Natural killer cell (primary cell): ENCODE measurements at places on chromosomes 5 and 9. TPM values are rescaled to one million over a fixed set of nuclear protein-coding genes. Genes with fewer than 3 reads are reported as not detected.

Gene TAF11L5
- total RNA-seq = not detected

Gene PCDHB5
- total RNA-seq = not detected

Gene ANKRD31
- 0.15 TPM for total RNA-seq

Gene PCDHGA4
- not detected for total RNA-seq

DNA sequence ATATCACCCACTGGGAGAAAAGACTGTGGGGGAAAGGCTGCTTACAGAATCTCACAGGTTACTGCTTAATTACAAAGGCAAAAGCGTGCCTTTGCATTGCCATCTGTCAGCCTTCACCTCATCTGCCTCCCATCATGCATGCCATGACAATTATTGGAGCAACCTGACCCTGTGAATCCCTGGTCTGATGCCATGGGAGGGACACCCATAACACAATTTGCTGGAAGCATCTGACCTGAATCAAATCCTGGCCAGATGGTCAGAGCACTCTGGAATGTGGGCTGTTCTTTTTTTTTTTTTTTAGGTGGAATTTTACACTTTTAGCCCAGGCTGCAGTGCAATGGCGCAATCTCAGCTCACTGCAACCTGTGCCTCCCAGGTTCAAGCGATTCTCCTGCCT, 11.6 kb upstream of the RETREG1 start:
- no peaks in the 10 kb centered on the region for H3K36me3 ChIP-seq
- peaks cover 4% of the 10 kb centered on the region for H3K4me1 ChIP-seq
- no peaks in the 10 kb centered on the region for H3K27me3 ChIP-seq
- no peak overlapping the region for H3K27ac ChIP-seq
- no peak for DNase-seq

DNA sequence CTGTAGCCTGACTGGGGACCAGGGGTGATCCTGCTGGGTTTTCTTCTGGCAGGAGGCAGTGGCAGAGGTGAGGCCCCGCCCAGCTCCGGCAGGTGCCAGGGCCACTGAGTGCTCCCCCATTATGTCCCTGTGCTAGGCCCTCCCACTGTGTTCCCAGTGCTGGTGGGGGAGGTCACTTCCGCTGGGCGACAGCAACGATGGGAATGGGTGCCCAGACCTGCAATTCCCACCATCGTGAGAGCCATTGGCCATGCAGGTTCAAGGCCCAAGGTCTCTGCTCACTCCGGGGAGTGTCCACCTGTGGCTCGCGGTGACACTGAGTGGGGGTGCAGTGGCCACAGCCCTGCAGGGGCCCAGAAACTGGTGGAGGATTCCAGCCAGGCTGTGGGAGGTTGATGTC, 98.6 kb downstream of the RXRA start:
- H3K27me3 ChIP-seq = no peaks in the 10 kb centered on the region
- no peak for DNase-seq
- no peaks in the 10 kb centered on the region for H3K4me1 ChIP-seq
- no peak overlapping the region for H3K27ac ChIP-seq

DNA sequence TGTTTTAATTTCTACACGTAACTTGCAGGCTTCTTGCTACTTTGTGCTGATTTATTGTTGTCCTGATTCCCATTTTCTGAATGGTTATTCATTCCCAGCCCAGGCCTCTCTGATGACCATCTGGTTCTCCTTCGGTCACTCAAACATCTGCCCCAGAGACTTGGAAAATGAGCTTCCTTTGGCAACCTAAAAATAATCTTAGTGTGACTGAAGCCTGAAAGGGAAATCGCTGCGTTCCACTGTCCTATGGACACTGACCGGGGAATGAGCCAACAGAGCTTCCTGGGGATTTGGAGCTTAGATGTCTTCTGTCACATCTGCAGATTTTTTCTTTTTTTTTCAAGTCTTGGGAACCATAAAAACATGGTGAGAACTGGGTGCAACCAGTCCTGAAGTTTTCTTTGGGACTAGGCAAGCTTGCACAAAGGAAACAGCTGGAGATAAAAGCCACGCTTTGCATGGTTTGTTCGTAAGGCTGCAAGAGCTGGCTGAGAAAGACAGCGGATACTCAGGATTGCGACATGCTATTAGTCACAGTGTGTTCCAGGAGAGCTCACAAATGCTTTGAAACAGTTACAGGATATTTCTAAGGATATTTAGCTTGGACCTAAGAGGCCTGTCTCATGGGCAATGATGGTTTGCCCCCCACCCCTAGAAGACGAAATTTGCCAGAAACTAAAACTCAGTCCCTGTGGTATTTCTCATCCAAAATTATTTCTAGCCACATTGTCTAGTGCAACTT, 146.2 kb downstream of the GOLPH3 start:
- no peaks in the 10 kb centered on the region for H3K36me3 ChIP-seq
- no peak overlapping the region for H3K27ac ChIP-seq
- H3K4me1 ChIP-seq = no peaks in the 10 kb centered on the region
- H3K4me3 ChIP-seq = no peak overlapping the region
- no peaks in the 10 kb centered on the region for H3K27me3 ChIP-seq

DNA sequence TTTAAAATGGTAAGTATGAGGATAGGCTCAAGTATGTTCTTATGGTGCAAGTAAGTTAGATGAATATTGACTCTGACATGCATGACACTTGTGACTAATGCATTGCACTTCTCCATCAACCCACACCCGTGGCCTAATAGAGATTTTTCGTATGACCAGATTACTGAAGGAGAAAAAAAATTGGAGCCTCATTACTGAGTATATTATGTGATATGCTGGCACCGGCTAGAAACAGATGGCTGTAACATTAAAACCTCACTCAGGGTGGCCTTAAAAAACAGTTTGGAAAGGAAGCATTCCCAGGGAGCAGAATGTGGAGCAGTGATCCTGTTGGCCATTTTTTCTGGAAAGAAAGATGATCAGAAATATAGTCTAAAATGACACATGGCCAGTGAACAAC, 766.4 kb downstream of the PRELID2 start:
- no peak overlapping the region for H3K4me3 ChIP-seq
- no peak for DNase-seq
- H3K36me3 ChIP-seq = no peaks in the 10 kb centered on the region
- H3K27me3 ChIP-seq = no peaks in the 10 kb centered on the region

DNA sequence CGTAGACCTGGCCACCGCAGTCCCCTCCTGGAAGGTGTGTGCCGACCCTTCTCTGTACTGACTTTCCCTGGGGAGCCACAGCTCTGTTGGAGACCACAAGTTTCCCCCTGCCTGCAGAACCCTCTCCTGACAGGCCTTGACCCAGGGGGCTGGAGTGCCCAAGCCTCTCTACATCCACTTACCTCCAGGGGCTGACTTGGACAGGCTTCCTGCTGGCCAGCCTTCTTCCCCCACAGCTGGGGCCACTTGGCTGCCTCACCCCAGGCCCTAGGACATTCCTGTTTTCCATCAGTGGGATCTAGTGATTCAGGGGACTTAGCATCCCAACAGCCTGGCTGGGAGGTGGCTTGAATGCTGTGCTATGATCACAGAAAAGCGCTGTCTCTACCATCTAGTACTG, 23.6 kb downstream of the COL15A1 start:
- no peak for DNase-seq
- no peak overlapping the region for H3K4me3 ChIP-seq
- no peaks in the 10 kb centered on the region for H3K4me1 ChIP-seq
- no peaks in the 10 kb centered on the region for H3K27me3 ChIP-seq
- no peak overlapping the region for H3K27ac ChIP-seq
- no peaks in the 10 kb centered on the region for H3K36me3 ChIP-seq

DNA sequence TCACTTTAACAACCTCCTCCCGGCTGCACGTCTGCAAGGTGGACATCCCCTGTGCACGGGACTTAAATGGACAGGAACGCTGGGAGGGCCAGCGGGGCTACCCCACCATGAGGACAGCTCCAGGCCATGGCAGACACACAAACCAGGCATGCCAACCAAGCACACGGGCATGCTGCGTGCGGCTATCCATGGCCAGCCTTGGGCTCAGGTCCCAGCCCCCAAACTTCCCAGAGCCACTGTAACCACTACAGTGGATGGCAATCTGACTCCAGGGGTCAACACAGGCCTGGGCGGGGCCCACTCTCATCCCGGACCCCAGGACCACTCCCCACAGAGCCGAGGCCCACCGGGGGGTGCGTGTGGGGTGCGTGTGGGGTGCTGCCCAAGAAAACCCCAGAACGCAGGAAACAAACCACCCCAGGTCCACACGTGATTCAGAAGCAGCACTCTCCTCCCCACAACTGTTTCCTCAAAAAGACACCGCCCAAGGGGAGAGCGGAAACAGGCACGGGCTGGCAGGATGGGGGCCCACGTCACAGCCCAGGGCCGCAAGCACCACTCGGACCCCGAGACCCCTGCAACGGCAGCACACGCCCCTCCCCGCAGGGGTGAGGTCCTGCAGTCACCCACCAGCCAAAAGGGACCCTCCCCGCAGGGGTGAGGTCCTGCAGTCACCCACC, 7.4 kb downstream of the SLC12A7 start:
- H3K36me3 ChIP-seq = no peaks in the 10 kb centered on the region
- H3K27ac ChIP-seq = peak overlapping the region; percentile 96
- no peaks in the 10 kb centered on the region for H3K27me3 ChIP-seq
- peak; percentile 44 for DNase-seq
- H3K4me1 ChIP-seq = peaks cover 59% of the 10 kb centered on the region

GRCh38 chr9:94919376-94920098, 193.0 kb downstream of the AOPEP start:
- H3K4me1 ChIP-seq = no peaks in the 10 kb centered on the region
- H3K27me3 ChIP-seq = no peaks in the 10 kb centered on the region
- no peaks in the 10 kb centered on the region for H3K36me3 ChIP-seq
- H3K4me3 ChIP-seq = no peak overlapping the region

- H3K4me1 ChIP-seq = peaks cover 7% of the 10 kb centered on the region
- DNase-seq = no peak
- no peak overlapping the region for H3K27ac ChIP-seq
Measured at GRCh38 chr9:6078382-6079105, 63.1 kb upstream of the RANBP6 start.

DNA sequence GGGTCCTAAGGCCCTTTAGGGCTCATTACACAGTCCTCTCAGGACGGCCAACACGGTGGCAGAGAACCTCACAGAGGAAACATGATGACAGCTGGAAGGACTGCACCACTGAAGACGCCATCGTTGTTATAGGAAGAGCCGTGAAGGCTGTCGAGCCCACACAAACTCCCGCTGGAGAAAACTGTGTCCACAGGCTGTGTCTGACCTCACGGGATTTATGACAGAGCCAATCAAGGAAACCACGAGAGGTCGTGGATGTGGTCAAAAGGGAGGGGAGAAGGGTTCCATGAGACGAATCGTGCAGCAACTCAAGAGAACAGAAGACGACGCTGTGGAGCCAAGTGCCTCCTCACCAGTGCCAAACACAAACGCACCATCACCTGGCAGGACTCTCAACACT, 12.2 kb downstream of the QSOX2 start:
- no peak overlapping the region for H3K27ac ChIP-seq
- H3K4me1 ChIP-seq = peaks cover 20% of the 10 kb centered on the region
- peaks cover 21% of the 10 kb centered on the region for H3K36me3 ChIP-seq
- H3K4me3 ChIP-seq = no peak overlapping the region

GRCh38 chr5:106292654-106293053, 1378.1 kb downstream of the EFNA5 start:
- H3K36me3 ChIP-seq = no peaks in the 10 kb centered on the region
- H3K4me3 ChIP-seq = no peak overlapping the region
- no peak overlapping the region for H3K27ac ChIP-seq
- no peaks in the 10 kb centered on the region for H3K4me1 ChIP-seq

- no peak for DNase-seq
- H3K27me3 ChIP-seq = no peaks in the 10 kb centered on the region
- no peaks in the 10 kb centered on the region for H3K4me1 ChIP-seq
Measured at GRCh38 chr9:78871452-78872331, 574.8 kb downstream of the PSAT1 start.

GRCh38 chr9:89501311-89501898, 3.5 kb upstream of the SEMA4D start:
- H3K4me1 ChIP-seq = peaks cover 66% of the 10 kb centered on the region
- no peak overlapping the region for H3K4me3 ChIP-seq
- H3K27ac ChIP-seq = peak overlapping the region; percentile 95
- no peaks in the 10 kb centered on the region for H3K27me3 ChIP-seq
- DNase-seq = no peak

DNA sequence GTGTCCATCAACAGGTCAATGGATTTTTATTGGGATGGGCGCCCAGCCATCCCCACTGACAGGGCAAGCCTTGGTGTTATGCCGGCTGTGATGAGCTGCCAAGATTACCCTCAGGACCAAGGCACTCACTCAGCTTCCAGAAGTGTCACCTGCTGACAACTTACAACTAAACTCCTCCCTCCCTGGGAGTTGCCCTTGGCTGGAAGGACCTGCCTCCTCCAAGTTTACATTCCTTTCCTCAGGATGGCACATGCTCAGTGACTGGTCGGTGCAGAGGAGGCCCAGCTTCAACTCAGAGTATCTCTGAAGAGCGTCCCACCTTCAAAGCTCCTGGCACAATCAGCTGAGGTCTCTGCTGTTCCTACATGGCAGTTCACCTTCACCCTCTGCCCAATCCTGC, 52.5 kb upstream of the ZBTB43 start:
- H3K4me1 ChIP-seq = no peaks in the 10 kb centered on the region
- H3K27ac ChIP-seq = no peak overlapping the region
- H3K36me3 ChIP-seq = no peaks in the 10 kb centered on the region
- no peaks in the 10 kb centered on the region for H3K27me3 ChIP-seq
- H3K4me3 ChIP-seq = no peak overlapping the region

- no peak for DNase-seq
- no peak overlapping the region for H3K4me3 ChIP-seq
- no peaks in the 10 kb centered on the region for H3K36me3 ChIP-seq
- no peaks in the 10 kb centered on the region for H3K27me3 ChIP-seq
- H3K4me1 ChIP-seq = peaks cover 5% of the 10 kb centered on the region
Measured at GRCh38 chr9:86655147-86655546, 292.2 kb downstream of the GAS1 start.

DNA sequence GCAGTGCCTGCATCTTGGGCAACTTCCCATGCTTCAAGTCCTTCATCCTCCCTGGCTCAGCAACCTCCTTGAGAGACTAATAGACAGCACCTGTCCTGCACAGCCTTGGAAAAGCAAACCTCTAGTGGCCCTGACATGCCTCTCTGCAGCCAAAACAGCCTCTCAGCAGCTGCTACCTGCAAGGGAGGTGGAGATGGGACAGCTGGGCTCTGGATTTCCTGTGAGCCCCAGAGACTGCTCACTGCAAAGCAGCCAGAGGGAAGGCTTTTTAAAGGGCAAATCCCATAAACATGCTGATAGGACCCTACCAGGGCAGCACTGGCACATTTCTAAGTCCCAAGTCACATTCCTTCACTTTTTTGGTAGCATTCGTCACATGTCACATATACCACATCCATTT, 31.5 kb upstream of the MYORG start:
- peaks cover 5% of the 10 kb centered on the region for H3K36me3 ChIP-seq
- no peaks in the 10 kb centered on the region for H3K4me1 ChIP-seq
- DNase-seq = no peak

DNA sequence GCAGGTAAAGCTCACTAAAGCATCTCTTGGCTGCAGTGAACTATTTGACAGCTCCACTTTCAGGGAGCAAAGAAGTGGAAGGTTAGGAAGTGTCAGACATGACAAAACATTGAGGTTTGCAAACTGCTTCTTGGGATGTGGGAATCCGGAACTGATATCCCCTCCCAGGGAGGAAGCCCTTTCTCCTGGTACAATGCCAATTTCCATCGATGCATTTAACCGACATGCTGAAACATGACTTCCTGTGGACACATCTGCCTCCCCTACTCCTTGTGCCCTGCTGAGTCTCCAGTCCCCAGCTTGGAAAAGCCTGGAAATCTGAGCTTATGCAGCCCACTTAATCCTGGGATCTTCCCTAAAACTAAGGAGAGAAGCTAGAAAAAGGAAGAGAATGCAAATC, 323.1 kb upstream of the DAP start:
- H3K4me1 ChIP-seq = no peaks in the 10 kb centered on the region
- H3K36me3 ChIP-seq = no peaks in the 10 kb centered on the region
- H3K27me3 ChIP-seq = no peaks in the 10 kb centered on the region
- no peak overlapping the region for H3K27ac ChIP-seq
- no peak for DNase-seq
- no peak overlapping the region for H3K4me3 ChIP-seq
